ENCODE measurements at places on chromosomes 4 and X.

DNA sequence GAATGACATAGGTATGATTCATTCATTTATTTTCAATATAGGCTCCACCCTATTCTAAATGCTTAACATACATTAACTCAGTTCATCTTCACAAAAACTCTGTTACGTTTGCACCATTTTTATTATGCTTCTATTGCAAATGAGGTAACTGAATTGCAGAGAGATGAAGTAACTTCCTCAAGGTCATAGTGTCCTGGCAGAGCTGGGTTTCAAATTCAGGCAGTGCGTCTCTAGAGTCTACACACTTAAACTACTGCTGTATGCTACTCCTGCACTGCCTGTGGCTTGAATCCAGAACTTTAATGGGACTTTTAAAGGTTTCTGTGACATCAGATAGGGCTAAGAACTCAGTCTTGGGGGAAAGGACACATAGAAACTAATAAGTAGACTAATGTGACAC lies 413.4 kb downstream of the UBE2NL start:
- no peak for DNase-seq

GRCh38 chrX:24216827-24217226 lies 67.3 kb downstream of the ZFX start:
- no peak for DNase-seq

- DNase-seq = no peak
Measured at GRCh38 chrX:14295426-14295825, 233.9 kb upstream of the GLRA2 start.

GRCh38 chr4:4836044-4836443 lies 23.4 kb upstream of the MSX1 start:
- DNase-seq = no peak

DNA sequence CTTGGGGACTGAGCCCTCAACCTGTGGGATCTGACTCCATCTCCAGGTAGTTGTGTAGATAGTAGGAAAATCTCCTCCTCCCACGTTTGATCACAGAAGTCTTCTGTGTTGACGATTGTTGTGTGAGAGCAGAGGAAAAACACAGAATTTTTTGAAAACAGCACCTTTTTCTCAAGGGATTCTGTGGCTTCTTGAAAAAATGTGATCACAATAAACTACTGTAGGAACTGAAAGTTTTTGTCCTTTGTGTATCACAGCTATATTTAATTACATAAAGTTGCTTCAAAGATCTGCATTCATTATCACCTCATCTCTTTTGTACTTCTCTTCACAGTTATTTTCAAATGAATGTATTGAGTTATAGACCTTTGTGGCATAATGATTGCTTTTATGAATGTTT lies 85.1 kb downstream of the AFF1 start:
- no peak for DNase-seq
